ENCODE measurements at places on chromosomes 5 and 9.

DNA sequence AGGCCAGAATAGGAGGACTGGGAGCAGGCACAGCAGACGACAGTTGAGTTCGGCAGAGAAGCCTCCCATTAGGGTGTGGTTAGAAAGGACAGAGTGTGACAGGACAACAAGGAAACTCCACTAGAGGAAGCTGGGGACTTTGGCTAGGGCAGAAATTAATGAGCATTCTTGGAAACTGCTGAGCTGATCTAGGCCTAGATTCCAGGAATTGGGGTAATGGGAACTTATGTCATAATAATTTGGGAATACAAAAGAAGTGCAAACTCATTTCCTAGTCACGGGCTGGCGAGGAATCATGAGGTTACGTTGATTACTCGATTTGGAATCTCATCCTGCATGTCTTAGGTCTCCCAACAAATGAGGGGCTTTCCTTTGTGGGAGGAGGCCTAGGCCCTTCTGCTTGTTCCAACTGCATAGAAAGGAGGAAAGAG is 144.6 kb upstream of the RPS23 start:
- no peak for DNase-seq

- peak; percentile 16 for DNase-seq
These were observed 34.8 kb downstream of the TMEM252 start for GRCh38 chr9:68505681-68506409.

DNA sequence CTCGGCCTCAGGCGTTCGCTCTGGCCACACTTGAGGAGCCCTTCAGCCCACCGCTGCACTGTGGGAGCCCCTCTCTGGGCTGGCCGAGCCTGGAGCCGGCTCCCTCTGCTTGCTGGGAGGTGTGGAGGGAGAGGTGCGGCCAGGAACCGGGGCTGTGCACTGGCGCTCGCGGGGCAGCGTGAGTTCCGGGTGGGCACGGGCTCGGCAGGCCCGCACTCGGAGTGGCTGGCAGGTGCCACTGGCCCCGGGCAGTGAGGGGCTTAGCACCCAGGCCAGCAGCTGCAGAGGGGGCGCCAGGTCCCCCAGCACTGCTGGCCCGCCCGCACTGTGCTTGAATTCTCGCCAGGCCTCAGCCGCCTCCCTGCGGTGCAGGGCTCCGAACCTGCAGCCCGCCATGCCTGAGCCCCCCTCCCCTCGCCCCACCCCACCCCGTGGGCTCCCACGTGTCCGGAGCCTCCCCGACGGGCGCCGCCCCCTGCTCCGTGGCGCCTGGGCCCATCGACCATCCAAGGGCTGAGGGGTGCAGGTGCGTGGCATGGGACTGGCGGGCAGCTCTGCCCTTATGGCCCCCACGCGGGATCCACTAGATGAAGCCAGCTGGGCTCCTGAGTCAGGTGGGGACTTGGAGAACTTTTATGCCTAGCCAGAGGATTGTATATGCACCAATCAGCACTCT is 138.2 kb downstream of the PDZD2 start:
- no peak for DNase-seq

DNA sequence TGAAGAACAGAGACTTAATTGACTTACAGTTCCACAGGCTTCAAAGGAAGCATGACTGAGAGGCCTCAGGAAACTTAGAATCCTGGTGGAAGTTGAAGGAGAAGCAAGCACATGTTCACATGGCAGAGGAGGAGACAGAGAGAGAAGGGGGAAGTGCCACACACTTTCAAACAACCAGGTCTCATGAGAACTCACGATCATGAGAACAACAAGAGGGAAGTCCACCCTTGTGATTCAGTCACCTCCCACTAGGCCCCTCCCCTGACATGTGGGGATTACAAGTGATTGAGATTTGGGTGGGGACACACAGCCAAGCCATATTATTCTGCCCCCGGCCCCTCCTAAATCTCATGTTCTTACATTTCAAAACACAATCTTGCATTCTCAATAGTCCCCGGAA is 19.5 kb downstream of the NR3C1 start:
- no peak for DNase-seq

DNA sequence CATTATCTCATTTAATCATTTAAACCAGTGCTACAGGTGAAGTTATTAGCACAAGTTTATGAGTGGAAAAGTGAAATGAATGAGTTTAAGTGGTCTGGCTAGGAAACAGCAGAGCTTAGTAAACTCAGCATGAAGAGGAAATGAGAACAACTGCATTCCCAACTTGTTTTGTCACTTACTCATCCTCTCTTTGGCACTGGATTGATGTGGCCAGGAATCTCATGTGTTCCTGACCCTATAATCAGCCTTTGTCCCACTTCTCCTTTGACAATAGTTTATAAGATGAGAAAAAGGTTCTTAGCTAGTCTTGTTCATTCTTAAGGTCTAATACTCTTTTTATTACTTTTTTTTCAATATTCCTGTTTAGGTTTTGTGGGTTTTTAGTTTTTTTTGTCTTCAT is 559.2 kb upstream of the TLE4 start:
- no peak for DNase-seq

DNA sequence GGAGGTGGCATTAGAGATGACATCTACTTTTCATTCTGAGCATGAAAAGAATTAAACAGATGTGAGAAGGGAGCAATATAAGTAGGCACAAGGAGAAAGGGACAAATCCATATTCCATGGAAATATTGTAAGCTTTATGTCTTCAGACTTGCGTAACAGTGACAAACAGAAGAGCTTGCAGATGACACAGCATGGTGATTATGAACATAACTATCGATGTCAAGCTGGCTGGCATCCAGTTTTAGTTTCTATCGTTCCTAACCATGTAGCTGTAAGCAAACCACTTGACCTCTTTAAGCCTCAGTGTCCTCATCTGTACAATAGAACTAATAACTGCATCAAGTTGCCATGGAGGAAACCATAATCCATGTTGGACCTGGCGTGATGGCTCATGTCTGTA is 246.7 kb upstream of the ADRA1B start:
- DNase-seq, result no peak

- peak; percentile 22 for DNase-seq
These were observed 142.9 kb upstream of the MSX2 start for GRCh38 chr5:174581479-174581878.

GRCh38 chr5:174022384-174023095 is 23.0 kb upstream of the NSG2 start:
- DNase-seq, result no peak

GRCh38 chr9:110752766-110753165 is 84.2 kb downstream of the MUSK start:
- DNase-seq, result no peak

DNA sequence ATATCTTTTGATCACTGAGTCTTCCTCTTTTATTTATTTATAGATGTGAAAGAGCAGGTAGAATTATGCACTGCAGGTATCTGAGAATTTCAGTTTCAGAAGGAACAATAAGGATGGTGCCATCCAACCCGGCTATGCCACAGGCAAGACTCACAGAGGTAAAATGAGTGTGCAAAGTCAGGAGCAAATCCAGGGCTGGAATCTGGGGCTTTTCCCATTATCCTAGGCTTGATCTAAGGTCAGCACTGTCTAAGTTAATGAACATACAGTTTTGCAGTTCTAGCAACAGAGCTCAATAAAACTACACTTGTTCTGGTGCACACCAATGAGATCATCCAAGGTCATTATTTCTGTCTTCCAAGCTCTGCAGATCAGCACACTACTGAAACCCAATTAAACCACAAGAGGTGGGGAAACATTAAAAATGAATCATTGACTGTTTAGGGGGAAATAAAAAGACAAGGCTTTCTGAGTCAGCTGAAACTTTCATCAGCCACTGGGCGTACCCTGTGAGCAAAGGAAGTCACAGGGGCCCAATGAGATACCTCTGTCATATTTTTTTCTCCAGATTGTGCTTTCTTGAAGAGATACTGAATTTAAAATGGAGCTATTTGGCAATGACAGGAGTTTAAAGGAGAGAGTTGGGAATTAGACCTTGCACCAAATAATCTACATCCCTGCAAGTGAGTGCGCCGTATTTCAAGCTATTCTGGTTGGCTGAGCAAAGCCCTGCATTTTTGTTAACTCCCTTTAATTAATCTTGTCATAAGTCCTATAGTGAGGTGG is 662.2 kb upstream of the ZNF608 start:
- no peak for DNase-seq

GRCh38 chr5:29131285-29131684 is 2062.2 kb upstream of the CDH6 start:
- DNase-seq, result no peak

DNA sequence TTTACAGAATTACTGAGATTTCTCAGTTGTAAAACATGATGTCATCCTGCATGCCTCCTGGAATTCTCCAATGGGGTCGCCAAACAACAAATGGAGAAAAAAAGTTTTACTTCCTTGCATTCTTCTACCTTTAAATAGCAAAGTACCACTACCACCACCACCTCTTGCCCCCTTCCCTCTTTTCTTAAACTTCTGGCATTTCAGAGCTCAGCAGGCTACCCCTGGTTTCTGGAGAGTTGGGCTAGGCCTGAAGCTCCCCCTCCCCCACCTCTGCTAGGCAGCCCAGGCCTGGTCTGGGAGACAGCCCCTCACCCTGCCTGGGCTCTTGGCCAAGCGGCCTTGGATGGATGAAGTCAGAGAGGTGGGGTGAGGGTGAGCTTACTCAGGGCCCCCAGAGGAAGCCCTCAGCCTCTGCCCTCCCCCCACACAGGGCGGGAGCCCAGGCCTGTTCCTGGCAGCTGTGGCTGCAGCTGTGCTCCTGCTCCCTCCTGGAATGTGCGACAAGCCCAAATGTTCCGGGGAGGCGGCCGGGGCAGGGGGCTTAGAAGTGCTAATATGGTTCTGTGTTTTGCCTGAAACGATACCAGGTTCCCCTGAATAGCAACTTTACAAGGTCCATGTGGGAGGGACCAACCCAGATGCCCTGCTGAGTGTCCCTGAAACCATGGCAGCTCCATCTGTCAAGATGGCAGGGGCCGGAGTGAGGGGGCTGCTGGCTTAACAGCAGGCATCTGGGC is 6.0 kb upstream of the CCIN start:
- peak; percentile 53 for DNase-seq

GRCh38 chr5:6307304-6307703 is 71.0 kb downstream of the MED10 start:
- no peak for DNase-seq

DNA sequence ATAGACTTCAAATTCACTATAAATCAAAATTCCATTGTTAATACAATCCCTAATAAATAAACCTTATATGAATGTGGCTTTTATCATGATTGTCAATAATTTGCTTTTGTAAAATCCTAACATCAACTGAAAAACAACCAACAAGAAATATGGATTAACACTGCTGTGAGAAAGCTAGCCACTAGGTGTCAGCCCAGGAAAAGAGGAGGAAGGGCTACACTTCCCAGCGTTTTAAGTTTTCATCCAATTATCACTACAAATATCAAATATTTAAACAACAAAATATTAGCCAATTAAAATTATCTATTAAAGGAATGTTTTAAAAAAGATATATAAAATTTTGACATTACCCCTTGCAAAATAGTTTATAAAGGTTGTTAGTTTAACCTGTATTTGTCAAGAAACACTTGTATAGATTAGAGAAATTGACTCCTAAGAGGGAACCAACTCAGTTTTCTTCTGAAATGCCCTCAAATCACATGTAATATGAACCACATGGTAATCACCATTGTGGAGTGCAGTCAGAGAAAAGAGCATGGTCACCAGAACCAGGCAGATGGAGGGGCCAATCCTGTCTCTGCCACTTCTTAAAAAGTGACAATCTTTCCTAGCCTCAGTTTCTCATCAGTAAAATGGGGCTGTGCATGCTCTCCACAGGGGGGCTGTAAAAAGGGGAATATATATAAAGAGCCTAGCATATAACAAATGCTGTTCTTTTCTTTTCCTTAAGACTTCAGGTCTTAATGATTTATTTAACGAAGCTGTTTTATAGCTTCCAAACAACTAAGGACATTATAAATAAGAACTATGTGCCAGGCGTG is 188.2 kb downstream of the CRB2 start:
- DNase-seq, result peak; percentile 62

- DNase-seq, result no peak
These were observed 80.6 kb downstream of the HINT1 start for GRCh38 chr5:131084436-131084835.

- no peak for DNase-seq
These were observed 55.5 kb upstream of the SPATA31C2 start for GRCh38 chr9:88193766-88194165.

DNA sequence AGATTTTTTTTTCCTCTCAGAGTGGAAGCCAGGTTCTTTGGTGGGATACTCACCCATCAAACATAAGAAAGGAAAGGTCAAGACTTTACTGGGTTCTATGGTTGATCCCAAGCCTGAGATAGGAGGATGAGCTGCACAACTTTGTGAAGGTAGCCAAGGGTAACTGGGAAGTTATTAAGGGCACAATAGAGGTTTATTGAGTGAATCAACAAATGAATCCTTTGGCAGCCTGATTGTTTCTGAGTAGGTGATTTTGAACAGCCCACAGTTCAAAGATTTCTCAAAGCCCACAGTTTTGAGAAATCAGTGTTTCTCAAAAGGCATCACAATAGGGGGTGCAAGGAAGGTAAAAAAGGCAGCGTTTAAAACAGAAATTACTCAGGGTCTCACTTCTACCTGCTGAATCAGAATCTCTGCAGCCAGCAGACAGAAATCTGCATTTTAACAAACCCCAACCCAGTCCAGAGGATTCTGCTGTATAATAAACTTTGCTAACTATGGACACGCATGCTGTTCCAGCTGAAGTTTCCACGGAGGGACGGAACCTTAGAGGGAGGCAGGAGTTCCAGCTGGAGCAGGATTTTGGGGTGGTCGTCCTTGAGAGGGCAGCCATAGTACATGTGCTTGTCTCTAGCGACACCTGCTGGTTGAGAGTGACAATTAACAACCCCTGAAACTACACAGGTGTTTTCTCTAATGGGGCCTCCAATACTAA is 32.7 kb upstream of the FSD1L start:
- peak; percentile 81 for DNase-seq

- no peak for DNase-seq
These were observed 321.9 kb upstream of the IRX4 start for GRCh38 chr5:2204366-2205184.

GRCh38 chr5:173239233-173239593 is 4.2 kb upstream of the NKX2-5 start:
- DNase-seq, result no peak

GRCh38 chr9:114202849-114203248 is 47.5 kb downstream of the COL27A1 start:
- DNase-seq, result no peak

- DNase-seq, result no peak
These were observed 371.1 kb downstream of the SPOCK1 start for GRCh38 chr5:137128012-137128411.

GRCh38 chr9:133323211-133323610 is 12.8 kb downstream of the SURF6 start:
- DNase-seq, result no peak

- DNase-seq, result no peak
These were observed 1.5 kb upstream of the SLC23A1 start for GRCh38 chr5:139384591-139385051.

GRCh38 chr9:13387734-13388067 is 108.2 kb upstream of the MPDZ start:
- DNase-seq, result no peak

GRCh38 chr9:134967547-134967930 is 49.8 kb upstream of the FCN1 start:
- DNase-seq, result peak; percentile 15

All from Ammon's horn (tissue), 1 donor.